NCI-H1694 treated with DMSO at 0.1 percent for 48 hours (cell line): ENCODE measurements at places on chromosomes 7 and 10.

DNA sequence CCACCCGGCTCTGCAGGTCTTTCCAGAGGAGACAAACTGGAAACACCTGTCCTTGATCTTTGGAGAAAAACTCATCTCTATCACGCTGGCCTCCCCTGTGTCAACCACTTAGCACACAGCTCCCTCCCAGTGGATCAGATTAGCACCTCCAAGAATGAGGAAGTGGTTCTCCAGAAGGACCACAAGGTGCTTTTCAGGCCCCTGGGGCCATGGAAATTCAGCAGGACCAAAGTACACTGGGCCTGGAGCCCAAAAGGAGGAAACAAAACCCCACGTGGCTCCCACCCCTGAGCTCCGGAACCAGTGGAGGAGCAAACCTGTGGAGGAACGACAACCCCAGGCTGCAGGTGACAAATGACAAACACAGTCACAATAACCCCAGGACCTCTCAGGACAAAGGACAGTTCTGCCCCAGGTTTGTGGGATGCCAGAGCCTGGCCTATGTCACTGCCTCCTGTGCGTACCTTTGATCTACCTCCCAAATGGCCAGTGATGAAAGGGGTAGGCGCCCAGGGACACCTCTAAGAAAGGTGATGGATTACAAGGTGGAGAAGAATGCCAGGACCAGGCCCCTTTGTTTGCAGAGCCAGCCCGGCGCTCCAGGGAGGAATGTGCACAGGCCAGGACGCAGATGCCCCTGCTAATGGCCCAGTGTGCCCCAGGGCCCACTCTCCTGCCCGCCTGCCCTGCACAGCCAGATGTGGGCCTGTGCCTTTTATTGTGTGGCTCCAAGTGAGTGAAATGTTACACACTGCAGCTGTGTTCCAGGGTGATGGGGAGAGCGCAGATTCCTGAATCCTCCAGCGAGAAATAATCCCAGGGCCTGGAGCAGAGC is 5.7 kb downstream of the TNS3 start:
- DNase-seq, result no peak

GRCh38 chr7:96826089-96826488 is 116.4 kb upstream of the SEM1 start:
- DNase-seq, result no peak

GRCh38 chr7:770741-771166 is 43.7 kb upstream of the PRKAR1B start:
- DNase-seq, result no peak

- DNase-seq, result no peak
Observed at GRCh38 chr7:134948736-134949135, 37.6 kb upstream of the AGBL3 start.
